Immature natural killer cell (primary cell): ENCODE measurements at places on chromosomes 3 and 15. TPM values are rescaled to one million over a fixed set of nuclear protein-coding genes. Genes with fewer than 3 reads are reported as not detected.

- H3K27me3 ChIP-seq, result no peaks in the 10 kb centered on the region
- no peak for DNase-seq
- no peak overlapping the region for H3K27ac ChIP-seq
- no peak overlapping the region for H3K4me3 ChIP-seq
Observed at GRCh38 chr15:31458596-31459399, 132.2 kb downstream of the KLF13 start.

DNA sequence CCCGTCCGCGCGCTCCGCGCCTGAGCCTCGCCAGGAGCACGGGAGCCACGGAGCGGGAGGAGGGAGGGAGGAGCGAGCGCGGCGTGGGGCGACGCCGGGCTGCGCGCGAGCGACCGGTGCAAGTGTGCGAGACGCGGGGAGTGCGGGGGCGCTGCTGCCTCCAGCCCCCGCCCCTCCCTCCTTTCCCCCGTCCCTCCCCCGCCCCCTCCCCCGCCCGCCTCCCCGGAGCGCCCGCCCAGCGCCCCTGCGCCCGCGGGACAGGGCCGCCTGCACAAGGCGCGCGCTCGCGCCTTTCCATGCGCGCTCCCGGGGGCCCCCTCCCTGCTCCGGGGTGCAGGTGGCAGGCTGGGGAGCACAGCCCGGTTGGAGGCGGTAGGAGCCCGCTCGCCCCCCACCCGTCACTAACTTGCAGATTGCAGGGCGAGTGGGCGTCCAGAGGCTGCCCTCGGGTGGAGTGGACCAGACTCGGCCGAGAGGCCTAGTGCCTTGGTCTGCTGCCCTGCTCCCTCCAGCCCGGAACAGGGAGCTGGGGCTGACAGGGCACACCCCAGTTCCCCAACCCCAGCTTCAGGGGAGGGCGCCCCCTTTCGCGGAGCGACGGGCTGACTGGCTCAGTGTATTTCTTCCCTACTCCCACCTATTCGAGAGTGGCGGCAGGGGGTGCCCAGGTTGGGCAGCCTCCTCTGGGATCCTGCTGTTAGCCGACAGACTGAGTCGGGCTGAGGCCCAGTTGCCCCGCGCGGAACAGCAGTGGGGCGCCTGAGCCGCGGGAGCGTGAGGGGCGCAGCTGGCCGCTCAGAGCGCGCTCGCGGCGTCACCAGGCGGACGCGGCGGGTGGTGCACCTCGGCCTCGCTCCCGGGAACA lies at the start of gene WNT7A:
TSS of gene WNT7A (minus strand) at position 126 of the 865 bp plus-strand sequence. CDS start 255 bp downstream, outside the sequence.
- H3K27ac ChIP-seq, result no peak within 1 kb of the TSS
- peaks cover 22% of the 10 kb centered on the region for H3K27me3 ChIP-seq
- H3K36me3 ChIP-seq, result peaks cover 3% of the 10 kb centered on the region
- H3K4me1 ChIP-seq, result no peaks in the 10 kb centered on the region
- H3K4me3 ChIP-seq, result peak within 1 kb of the TSS; percentile 18

- no peak for DNase-seq
- H3K36me3 ChIP-seq, result no peaks in the 10 kb centered on the region
- no peak overlapping the region for H3K4me3 ChIP-seq
- no peak overlapping the region for H3K27ac ChIP-seq
- H3K27me3 ChIP-seq, result no peaks in the 10 kb centered on the region
Observed at GRCh38 chr3:109440353-109440752, 103.0 kb upstream of the DPPA4 start.

Gene TIMP4
- not detected for polyA plus RNA-seq

Gene SNX1
- 82.2 TPM for polyA plus RNA-seq
